HCT116 (cell line): ENCODE measurements at places on chromosomes 13 and 19. TPM values are rescaled to one million over a fixed set of nuclear protein-coding genes. Genes with fewer than 3 reads are reported as not detected.

- DNase-seq = no peak
These were observed 489.7 kb downstream of the RFC3 start for GRCh38 chr13:34307607-34308006.

DNA sequence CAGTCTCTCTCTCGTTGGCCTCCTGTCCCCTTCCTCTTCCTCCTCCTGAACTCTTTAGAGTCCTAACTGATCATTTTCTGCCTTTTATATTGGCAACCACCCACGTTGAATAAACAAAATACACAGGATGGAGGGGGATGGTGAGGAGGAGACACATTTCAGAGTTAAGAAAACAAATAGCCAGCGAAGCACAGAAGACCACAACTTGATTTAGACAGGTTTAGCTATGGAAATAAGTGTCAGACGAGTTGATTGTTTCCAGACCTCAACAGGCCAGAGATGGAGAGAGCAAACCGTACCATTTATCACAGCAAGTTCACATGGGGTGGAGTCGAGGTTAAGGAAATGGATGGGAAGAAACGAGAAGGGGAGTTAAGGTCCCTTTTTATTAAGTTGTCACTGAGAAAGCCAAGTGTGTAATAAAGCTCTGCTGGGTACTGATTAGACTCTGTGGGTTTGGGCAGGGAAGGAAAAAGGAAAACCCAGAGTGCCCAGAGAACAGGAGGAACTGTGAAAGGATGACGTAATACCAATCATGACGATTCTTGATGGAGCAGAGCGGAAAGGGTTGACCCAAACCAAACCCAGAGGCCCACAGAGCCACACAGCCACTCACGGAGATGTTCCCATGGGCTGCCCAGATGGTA is 11.1 kb upstream of the SERP2 start:
- no peak for DNase-seq

Gene CYP4F12
- 4.4 TPM for total RNA-seq

DNA sequence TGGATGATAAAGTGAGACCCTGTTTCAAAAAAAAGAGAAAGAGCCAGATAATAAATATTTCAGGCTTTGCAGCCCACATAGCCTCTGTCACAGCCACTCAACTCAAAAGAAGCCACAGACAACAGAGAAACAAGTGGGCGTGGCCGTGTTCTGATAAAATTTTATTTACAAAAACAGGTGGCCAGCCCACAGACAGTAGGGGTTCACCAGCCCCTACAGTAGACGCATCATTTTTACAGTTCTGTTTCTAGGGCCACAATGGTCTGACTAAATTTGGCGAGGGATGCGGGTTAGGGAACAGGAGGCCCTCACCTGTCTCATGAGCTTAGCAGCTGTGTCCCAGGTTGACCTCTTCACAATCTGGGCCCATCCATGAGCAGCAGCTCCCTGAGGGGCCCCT is 59.5 kb downstream of the ARHGEF18 start:
- no peak for DNase-seq

Gene MYO1F
- 0.39 TPM for total RNA-seq

Gene ZNF799
- 3.6 TPM for total RNA-seq

Gene IZUMO2
- total RNA-seq = not detected

Gene F10
- total RNA-seq = 4.0 TPM
